ENCODE measurements at places on chromosomes 4 and X. TPM values are rescaled to one million over a fixed set of nuclear protein-coding genes. Genes with fewer than 3 reads are reported as not detected.

- no peak for ATAC-seq
These were observed 4.3 kb upstream of the TLR6 start for GRCh38 chr4:38860788-38861424.

Gene REPS2
- total RNA-seq = 23.1 TPM

GRCh38 chr4:27008679-27009078, 148.0 kb downstream of the STIM2 start:
- ATAC-seq = no peak

- ATAC-seq = no peak
These were observed 32.3 kb downstream of the MAML3 start for GRCh38 chr4:140121646-140122045.

DNA sequence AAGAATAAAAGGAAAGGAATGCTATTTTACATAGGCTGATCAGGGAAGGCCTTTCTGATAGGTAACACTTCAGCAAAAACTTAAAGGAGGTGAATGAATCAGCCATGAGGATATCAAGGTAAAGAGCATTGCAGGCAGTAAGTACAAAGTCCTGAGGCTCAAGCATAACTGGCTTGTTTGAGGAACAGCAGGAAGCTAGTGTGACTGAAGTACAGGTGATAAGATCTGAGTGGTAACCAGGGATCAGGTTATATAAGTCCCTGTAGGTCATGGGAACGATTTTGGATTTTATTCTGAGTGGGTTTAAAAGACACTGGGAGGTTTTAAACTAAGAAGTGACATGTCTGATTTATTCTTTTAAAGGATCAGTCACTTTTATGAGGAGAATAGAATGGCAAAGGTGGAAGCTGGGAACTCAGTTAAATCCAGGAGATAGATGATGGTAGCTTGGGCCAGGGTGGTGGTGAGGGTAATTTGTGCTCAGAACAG, 47.1 kb upstream of the THOC2 start:
- no peak for ATAC-seq

Gene CT45A5
- total RNA-seq = not detected

DNA sequence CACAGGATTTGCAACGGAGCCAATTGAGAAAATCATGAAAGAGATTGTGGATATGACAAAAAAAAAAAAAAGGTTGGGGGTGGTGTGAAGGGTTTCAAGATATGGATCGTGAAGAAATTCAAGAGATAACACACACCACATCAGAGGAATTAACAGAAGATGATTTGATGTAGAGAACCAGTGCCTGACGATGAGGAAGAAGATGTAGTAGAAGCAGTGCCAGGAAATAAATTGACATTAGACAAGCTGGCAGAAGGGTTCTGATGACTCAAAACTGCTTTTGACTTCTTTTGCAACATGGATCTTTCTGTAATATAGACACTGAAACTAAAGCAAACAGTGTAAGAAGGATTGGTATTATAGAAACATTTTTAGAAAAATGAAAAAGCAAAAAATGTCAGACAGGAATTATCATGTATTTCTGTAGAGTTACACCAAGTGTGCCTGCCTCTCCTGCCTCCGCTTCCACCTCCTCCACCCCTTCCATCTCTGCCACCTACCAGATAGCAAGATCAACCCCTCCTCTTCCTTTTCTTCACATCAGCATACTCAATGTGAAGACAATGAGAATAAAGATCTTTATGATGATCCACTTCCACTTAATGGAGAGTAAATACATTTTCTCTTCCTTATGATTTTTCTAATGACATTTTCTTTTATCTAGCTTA, 127.5 kb upstream of the OTUD4 start:
- no peak for ATAC-seq

DNA sequence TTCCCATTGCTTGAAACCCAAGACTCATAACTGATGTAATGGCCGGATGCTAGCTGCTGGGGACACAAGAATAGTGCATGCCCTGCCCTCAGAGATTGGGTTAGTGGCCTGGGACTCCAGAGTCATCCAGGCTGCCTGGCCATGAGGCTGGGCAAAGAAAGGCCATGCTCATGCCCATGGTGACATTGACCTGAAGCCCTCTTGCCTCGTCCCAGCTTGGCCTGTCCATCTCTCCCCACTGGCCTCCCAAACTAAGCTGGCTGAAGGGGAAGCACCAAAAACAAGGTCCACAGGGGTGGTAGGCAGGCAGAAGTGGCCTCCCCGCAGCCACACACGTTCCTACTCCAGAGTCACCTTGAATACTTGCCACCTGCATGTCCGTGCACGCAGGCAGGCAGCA, 141.8 kb downstream of the EVC2 start:
- no peak for ATAC-seq

Gene SRPX2
- 52.1 TPM for total RNA-seq

GRCh38 chr4:43379016-43379415, 486.5 kb downstream of the GRXCR1 start:
- no peak for ATAC-seq

GRCh38 chrX:109464231-109464630, 17.7 kb downstream of the GUCY2F start:
- ATAC-seq = no peak

All from gastroesophageal sphincter (tissue), 4 donors.